AG09309 (cell line): ENCODE measurements at places on chromosomes 4 and X.

DNA sequence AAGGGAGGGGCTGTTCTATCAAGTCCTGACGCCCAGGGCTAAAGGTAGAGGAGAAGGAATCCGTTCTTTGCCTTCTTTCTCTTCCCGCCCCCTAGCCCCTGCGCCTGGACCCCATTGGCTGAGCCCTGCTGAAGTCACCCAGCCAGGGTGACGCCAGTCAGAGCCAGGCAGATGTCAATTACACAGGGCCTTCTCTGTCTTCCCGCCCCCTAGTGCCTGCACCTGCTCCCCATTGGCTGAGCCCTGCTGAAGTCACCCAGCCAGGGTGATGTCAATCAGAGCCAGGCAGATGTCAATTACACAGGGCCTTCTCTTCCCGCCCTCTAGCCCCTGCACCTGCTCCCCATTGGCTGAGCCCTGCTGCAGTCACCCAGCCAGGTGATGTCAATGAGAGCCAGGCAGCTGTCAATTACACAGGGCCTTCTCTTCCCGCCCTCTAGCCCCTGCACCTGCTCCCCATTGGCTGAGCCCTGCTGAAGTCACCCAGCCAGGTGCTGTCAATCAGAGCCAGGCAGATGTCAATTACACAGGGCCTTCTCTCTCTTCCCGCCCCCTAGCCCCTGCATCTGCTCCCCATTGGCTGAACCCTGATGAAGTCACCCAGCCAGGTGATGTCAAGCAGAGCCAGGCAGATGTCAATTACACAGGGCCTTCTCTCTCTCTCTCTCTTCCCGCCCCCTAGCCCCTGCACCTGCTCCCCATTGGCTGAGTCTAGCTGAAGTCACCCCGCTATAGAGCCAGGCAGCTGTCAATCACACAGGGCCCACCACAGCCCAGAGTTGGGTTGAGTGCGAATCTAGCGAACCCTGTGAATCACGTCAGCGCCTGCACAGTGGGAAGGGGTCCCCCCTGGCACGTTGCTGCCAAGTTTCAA, 46.4 kb downstream of the ASMT start:
- no peak for DNase-seq

- no peak for DNase-seq
Measured at GRCh38 chr4:170007113-170007512, 19.1 kb downstream of the MFAP3L start.

DNA sequence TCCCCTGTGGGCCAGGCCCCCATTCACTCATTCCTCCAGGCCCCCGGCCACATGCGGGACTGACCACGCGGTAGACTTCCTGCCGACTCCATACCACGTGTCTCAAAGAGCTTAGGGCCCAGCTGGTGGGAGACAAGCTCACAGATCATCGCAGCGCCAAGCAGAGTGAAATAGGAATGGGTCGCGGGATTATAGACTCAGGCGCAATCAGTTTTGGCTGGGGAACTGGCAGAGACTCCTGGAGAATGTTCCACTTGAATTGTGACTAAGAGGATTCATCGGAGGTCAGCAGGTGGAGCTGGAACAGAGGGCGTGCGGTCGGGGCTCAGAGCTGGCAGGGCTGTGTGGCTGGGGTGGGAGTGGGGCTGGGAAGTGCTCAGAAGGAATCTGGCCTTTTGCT, 15.6 kb downstream of the ATP2B3 start:
- no peak for DNase-seq

- DNase-seq = no peak
Measured at GRCh38 chr4:52713456-52713937, 37.7 kb downstream of the ERVMER34-1 start.

DNA sequence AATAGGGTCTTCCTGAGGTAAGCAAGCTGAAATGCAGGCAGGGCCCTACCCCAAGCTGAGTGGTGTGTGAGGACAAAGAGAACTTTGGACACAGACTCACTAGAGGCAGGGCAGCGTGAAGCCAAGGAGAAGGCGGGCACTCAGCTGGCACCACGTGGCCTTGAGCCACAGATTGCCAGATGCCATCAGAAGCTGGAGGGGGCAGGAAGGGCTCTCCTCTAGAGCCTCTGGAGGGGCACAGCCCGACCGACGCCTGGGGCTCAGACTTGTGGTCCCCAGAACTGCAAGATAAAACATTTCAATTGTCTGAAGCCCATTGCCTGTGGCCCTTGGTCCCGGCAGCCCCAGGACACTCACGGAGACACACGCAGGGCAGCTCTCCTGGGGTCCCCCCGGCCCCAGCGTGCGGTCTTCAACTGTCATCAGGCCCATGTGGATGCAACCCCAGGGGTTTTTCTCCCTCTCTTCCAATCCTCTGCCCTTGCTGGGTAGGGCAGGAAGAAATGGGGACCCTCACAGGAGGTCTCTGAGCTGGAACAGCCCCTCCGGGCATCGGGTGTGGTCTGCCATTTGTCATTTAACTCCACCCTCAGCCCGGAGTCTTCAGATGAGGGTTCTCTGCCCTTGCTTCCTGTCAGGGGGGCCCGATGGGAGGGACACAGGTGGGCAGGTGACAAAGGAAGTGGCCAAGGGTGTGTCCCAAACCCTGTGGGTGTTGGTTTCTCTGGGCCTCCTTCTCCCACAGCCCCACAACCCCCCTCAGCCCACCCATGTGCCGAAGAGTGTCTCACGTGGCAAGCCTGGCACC, 22.2 kb downstream of the HMX1 start:
- DNase-seq = no peak

GRCh38 chr4:151901631-151902030, 140.8 kb upstream of the GATB start:
- DNase-seq = no peak

DNA sequence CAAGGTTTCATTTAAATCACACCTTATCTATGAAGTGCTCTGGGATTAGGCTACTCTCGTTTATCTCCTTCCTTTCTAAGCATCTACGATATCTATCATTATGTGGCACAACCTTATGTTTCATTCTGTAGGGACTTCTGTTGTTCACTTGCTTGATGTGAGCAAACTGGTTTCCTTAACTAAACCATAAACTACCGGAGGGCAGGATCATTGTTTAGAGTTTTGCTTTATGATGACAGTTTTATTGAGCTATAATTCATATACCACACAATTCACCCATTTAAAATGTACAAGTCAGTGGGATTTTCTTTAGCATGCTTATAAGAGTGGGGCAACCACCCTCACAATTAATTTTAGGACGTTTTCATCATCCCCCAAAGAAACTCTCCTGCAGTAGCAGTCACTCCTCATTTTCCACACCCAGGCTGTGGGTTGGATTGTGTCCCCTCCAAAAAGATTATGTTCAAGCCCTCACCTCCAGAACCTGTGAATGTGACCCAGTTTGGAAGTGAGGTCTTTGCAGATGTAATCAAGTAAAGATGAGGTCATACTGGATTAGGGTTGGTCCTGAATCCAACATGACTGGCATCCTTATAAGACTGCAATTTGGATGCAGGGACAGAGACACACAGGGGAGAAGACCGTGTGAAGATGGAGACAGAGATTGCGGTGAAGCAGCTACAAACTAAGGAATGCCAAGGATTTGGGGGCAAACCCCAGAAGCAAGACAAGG, 42.1 kb upstream of the SH3RF1 start:
- no peak for DNase-seq

DNA sequence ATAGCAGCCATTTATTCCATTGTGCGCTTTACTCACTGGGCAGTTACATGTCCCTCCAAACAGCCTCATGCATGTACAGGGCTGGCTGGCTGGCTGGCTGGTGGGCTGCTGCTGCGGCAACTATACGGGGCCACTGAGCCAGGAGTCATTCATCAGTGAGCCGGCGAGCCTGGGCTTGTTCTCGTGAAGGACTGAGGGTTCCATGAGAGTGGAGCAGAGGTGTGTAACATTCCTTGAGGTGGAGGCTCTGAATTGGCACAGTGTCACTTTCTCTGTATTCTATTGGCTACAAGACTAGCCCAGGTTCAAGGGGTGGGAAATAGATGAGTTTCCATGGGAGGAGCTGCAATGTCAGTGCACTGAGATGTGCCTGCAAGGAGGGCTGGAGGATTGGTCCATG, 89.1 kb downstream of the ARHGAP10 start:
- DNase-seq = no peak

DNA sequence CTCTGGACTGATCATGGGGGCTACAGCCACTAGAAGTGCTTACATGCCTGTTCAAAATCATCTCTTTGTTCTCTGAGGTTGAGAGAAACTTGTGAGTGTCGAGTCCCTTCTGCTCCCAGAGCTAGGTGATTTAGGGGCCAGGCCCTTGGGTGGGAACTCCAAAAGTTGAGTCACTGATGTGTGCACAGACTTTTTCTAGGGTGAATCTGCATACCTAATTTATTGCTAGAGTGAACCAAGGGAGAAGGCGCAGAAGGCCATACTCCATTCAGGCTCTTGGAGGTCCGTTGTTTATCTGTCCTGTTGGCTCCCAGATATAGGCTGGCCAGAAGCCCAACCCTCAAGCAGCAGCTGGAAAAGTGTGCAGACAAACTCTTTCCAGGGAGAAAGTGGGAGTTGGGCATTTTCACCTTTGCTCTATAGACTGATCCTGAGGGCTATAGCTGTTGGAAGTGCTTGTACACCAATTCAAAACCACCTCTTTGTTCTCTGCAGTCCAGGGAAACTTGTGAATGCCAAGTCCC, 80.8 kb upstream of the ARX start:
- DNase-seq = no peak

DNA sequence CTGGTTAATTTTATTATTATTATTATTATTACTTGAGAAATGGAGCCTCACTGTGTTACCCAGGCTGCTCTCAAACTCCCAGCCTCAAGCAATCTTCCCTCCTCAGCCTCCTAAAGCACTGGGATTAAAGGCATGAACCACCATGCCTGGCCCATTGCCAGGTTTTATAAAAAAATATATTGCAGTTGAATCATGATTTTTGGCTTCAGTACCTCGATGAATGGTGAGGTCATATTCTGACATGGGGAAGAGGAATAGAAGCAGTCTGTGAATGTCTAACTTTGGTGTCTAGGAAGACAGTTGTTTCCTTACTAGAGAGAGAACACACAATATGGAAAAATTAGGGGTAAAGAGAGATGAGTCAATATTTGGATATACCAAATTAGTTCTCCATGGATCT, 32.0 kb downstream of the CCSER1 start:
- no peak for DNase-seq

DNA sequence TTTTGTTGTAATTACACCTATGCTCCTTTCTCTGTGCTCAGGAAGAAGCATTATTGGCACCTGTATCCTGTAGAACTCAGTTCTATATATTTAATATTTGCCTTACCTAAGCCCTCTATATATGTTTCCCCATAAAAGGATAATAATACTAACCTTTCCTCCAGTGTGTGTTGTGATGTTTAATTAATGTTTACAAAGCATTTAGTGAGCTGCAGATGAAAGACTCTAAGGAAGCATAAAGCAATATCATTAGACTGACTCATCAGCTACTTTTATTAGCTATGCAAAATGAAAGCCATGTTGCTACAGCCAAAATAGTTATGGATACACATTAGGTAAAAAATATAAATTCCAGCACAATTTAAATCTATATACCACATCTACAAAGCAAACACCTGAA, 93.6 kb upstream of the PTPN13 start:
- DNase-seq = no peak

- DNase-seq = no peak
Measured at GRCh38 chrX:118550792-118551191, 55.2 kb downstream of the DOCK11 start.

DNA sequence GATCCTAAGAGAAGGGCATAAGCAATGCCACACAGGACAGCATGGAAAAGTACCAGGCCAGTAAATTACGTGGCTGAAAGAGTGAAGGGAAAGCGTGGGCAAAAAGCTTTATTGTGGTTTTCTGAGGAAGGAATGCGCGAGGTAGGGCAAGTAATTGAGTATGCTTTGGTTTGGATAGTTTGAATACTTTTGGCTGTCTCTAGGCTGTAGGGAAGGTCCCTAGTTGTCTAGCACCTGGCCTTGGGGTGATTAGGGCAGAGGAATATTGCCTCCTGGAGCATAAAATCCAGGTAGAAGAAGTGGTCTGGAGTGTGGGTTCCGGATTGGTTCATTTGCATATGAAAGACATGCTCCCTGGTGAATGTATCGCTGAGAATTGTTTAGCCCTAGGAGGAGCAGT, 46.4 kb upstream of the NALF2 start:
- DNase-seq = no peak

GRCh38 chrX:108029928-108030711, 14.7 kb upstream of the VSIG1 start:
- DNase-seq = no peak

DNA sequence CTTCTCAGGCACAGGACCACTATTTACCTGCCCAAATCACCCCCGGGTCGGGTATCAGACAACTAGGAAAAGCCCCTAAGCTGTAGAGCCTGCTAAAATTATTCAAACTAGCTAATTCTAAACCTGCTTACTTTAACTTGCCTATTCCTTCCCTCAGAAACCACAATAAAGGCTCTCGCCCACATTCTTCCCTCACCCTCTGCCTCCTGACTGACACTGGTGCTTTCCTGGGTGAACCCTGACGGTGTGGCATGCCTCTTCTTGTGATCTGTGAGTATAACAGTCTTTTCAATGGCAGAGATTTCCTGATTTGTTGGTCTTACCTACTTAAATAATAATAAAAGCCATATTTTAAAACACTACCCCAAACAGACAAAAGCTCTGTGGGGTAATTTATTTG, 242.1 kb upstream of the ZCCHC13 start:
- no peak for DNase-seq

- DNase-seq = no peak
Measured at GRCh38 chrX:38036466-38036865, 30.1 kb downstream of the SYTL5 start.

- DNase-seq = no peak
Measured at GRCh38 chrX:1528186-1528883, 8.7 kb downstream of the P2RY8 start.

GRCh38 chrX:10310511-10310910, 153.7 kb downstream of the CLCN4 start:
- no peak for DNase-seq

- no peak for DNase-seq
Measured at GRCh38 chr4:115515772-115516171, 402.4 kb upstream of the NDST4 start.

GRCh38 chrX:123184866-123185276, 793 bp downstream of the GRIA3 start:
- DNase-seq = no peak

DNA sequence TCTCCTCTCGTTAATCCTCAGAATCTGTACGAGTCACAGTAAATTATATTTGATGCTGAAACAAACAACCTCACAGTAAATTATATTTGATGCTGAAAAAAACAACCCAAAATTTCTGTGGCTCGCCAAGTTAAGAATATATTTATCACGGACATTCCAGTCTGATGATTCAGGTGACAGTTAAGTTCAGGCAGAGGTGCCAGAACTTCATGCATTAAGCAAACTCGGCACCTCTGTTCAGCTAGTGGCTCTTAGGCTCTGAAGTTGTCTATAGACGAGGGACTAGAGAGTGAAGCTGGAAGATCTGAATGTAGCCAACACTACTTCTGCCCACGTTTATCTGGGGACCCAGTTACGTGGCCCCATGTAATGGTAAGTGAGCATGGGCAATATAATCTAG, 132.2 kb upstream of the AGA start:
- no peak for DNase-seq

DNA sequence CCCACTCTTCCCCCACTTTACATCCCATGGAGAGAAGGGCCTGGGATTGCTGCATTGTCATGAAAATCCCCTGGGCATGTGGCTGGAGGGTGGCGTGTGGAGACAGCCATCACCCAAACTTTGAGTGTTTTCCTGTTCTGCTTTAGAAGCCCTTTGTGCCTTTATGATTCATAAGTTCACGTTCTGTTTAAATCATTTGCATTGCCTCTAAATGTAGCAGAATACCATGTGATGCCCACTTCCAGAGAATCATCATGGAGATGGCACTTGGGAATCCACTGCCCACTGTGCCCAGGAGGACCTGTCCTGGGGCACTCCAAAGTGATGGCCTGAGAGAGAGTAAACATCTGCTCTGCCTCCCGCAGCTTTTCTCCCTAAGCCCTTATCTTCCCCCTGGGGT, 52.8 kb downstream of the MED28 start:
- no peak for DNase-seq
